ENCODE measurements at places on chromosomes 12 and 14.

DNA sequence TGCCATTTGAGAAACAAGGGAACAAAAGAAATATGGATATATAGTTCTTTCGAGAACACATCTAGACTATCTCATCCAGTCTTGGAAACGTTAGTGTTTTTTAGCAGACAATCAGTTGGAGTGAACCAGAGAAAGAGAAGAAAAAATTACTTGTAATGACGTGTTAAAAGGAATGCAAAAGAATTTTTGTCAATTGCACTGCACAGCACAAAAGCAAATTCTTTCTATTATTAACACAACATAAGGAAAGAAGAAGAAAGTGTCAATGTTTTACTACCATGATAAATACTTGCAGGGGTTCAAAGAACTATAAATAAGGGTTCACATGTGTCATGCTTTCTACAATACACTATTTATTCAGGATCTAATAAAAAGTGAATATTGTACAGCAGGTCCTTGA is 27.5 kb upstream of the GSG1 start:
- DNase-seq: no peak

- no peak for DNase-seq
These were observed 38.0 kb downstream of the CHST11 start for GRCh38 chr12:104494793-104495158.

GRCh38 chr12:92762773-92763172 is 60.0 kb downstream of the PLEKHG7 start:
- no peak for DNase-seq

DNA sequence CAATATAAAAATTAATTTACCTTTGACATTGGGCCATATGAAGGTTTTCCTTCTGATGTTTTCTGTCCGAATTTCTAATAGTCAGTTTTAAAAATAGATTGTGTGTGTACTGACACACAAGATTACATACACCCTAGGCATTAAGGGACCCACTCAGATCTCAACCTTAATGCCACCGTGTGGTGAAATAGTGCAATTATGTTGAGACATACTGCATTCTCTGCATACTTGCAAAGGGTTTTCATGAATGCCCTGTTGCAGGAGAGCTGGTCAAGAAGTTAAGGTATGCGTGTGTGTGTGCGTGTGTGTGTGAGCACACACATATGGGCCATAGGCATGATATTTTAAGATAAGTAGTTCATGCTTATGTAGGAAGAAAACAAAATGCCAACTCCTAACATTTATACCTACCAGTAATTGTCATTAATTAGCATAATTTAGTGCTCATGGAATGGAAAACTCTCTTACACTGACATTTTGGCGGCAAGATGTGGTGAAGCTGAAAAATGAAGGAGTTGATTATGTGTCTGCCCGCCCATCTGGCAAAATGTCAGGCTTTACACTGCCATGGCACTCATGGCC is 58.8 kb downstream of the PIK3C2G start:
- no peak for DNase-seq

DNA sequence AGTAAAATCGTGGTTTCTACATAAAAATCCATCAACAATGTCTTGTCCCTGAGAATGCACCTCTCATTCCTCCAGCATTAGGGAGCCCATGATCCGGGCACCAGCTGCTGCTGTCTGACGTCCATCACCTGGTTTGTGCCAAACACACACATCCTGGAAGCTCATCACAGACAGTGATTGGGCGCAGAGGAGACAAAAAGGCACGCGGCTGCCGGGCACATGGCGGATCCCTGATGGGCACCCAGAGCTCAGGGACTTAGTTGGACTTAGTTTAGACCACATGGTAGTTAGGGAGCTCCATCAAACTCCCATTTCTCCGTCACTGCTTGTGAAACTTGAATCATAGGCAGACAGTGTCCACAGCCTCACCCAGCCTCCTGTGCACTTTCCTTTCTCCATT is 1059.3 kb downstream of the TMEM121 start:
- no peak for DNase-seq

DNA sequence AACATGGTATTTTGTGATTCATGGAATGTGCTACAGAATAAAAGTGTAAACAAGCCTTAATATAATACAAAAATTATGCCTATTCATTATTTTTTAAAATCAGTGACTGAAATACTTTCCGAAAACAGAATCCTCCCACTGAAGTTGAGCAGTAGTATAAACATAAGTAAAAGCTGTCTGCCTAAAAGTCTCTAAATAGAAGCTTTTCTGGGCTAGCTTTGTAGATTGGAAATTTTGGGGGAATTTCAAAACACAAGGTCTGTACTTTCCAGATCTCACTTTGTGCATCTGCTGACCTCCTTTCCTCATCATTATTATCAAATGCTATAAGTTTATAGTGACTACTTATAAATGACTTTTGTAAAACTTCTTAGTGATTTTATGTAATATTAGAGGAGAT is 80.4 kb upstream of the TRHDE start:
- no peak for DNase-seq

- no peak for DNase-seq
These were observed 533.3 kb upstream of the MIS18BP1 start for GRCh38 chr14:45786266-45786665.

DNA sequence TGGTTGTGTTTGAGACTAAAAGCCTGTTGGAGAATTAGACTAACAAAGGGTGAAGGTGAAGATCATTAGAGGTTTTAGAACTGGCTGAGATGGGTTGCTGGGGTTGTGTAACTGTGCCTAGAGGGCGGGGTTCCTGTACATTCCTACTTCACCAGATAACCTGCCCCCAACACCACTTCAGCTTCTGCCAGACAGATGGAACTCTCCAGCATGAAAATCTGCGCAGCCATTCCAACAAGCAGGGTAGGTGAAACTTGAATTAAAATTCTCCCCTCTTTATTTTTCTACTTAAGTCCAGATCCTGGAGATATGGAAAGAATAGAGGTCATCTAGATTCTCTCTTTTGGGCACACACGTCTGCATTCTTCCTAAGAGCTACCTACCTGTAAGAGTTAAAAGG is 6.0 kb downstream of the FOXG1 start:
- no peak for DNase-seq

- DNase-seq: no peak
These were observed 223.7 kb downstream of the ZFP36L1 start for GRCh38 chr14:68568907-68569897.

- DNase-seq: no peak
These were observed 169.2 kb downstream of the PIK3C2G start for GRCh38 chr12:18430425-18431048.

DNA sequence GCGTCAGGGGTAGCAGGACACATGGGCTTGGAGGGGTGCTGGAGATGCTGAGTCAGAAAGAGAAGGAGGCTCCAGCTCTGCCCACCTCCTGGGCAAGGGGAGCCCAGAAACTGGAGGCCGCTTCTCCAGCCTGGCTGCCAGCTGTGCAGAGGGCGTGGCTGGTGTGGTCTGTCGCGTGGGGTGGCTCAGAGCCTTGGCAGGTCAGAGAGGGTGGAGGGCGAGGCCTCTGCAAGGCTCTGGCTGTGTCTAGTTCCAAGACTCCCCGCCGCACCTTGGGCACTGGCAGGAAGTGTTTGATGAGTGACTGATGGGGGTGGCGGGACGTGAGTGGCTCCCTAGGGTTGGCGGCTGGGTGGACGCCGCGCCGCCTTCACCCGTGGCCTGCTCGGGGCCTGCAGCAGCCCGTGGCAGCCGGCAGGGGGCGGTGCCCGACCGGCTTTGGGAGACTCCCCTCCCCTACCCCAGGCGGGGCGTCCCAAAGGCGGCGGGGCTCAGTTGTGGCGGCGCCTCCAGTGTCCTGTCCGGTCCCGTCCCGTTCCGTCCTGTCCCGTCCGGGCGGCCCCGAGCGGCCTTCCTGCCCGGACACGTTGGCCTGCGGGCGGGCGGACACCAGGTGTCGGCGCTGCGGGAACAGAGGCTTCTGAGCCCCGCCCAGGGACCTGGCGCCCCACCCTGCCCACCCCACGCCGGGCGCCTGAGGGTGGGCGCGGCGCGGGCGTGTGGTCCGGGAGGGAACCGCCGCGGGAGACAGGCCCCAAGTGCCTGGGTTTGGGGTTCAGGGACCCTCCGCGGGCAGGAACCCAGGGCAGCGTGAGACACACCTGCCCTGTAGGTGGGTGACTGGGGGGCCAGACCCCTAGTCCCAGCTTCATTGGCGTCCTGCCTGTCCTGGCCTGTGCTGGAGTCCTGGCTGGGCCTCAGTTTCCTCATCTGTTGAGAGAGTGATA is 39.7 kb downstream of the KRT80 start:
- peak; percentile 44 for DNase-seq

GRCh38 chr12:52715416-52715815 is 12.1 kb upstream of the KRT77 start:
- no peak for DNase-seq

- DNase-seq: no peak
These were observed 892 bp downstream of the TCHP start for GRCh38 chr12:109900752-109901580.

DNA sequence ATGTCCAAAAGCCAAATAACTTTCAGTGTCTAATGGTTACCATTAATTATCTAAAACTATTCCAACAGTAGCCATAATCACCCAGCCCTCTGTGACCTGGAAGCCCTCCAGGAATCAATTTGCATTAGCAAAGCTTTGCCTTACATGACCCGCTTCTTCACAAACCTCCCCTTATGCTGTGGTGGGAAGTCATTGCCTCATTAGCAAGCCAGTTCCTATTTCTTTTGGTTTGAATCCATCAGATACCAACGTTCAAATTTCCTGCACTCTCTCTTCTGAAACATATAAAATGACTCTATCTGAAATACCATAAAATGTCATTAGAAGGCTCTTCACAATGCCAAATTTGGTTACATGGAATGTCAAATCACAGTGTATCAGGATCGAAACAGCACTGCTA is 268.3 kb upstream of the PRKD1 start:
- no peak for DNase-seq

All from activated CD4-positive, CD25-positive, alpha-beta regulatory T cell (primary cell).